ENCODE measurements at places on chromosomes 4 and X.

- no peak for DNase-seq
These were observed 40.2 kb upstream of the NHSL2 start for GRCh38 chrX:71870208-71871098.

- DNase-seq = no peak
These were observed 34.3 kb downstream of the FGFRL1 start for GRCh38 chr4:1045595-1046201.

GRCh38 chrX:93420090-93420489 lies 253.3 kb downstream of the NAP1L3 start:
- no peak for DNase-seq

- DNase-seq = no peak
These were observed 96.2 kb downstream of the PJA1 start for GRCh38 chrX:69069086-69069445.

DNA sequence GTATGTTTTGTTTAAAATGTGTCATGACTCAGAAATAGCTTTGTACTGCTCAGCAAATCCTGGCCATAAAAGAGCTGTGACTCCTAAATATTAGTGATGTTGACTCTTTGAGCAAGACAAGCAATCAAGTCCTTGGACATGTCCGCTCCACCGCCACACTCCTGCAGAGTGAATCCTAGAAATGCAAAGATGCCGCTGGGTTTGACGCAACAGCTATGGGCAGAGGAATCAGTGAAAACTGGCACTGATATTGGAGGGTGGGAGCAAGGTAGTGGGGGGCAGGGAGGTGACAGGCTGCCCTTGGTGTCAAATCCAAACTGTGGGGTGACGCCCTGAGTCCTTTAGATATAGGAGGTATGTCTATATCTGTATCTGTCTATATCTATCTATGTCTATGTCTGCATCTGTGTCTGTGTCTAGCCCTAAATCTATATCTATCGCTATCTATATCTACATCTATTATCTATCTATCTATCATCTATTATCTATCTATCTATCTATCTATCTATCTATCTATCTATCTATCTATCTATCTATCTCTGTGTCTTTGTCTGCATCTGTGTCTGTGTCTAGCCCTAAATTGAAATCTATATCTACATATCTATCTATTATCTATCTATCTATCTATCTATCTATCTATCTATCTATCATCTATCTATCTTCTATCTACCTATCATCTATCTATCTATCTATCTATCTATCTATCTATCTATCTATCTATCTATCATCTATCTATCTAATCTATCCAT lies 129.7 kb downstream of the CPE start:
- no peak for DNase-seq

DNA sequence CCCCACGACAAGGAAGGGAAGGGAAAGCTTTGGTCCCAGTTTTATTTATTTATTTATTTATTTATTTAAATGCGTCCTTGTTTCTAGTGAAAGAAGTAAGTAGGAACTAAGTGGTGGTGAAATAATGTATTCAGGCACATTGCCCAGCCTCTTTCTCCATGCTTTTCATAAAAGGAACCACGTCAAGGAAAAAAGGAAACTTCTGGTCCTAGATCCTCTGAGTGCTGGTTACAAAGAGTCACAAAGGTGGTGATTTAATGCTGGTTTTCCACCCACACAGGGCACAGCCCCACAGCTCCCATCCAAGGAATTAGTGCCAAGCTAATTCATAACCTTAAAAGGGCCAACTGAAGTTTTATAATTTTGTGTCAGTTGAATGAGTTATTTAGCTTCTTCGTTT lies 206.6 kb upstream of the GYPA start:
- DNase-seq = no peak

Measured in ecto neural progenitor cell (in vitro differentiated cells).